Hepatic stellate cell (primary cell): ENCODE measurements at places on chromosomes 6 and 20.
A peak's percentile ranks its signal among the peaks of the same experiment; 100 is the strongest.

- no peak for DNase-seq
Measured at GRCh38 chr20:59772931-59773913, 160.2 kb downstream of the SYCP2 start.

DNA sequence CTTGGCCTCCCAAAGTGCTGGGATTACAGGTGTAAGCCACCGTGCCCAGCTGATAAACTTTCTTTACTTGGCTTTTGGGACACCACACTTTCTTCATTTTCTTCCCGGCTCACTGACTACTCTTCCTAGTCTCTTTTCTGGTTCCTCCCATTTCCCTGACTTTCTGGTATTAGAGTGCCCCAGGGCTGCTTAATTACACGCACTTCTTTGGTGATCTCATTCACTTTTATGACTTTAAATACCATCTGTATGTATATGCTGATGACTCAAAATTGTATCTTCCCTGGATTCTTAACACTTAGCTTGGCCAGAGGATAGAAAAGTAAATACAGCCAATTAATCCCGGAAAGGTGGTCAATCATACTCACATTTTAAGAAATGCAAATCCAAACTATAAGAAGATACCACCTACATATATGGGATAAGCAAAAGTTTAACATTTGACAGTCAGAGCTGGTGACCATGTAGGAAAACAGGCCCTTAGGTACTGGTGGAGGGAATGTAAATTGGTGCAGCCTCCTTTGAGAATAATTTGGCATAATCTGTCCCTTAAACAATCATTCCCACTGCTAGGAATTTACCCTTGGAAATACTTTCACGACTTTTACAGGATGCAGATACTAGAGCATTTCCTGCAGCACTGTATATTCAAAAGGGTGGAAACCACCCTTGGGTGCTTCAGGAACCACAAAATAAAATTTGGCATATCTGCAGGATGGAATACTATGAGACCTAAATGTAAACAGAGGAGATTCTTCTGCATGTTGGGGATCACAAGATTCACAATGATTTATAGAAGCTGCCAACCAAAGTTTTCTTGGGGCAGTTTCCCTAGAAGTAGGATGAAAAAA, 9.4 kb upstream of the NANP start:
- DNase-seq, result no peak

DNA sequence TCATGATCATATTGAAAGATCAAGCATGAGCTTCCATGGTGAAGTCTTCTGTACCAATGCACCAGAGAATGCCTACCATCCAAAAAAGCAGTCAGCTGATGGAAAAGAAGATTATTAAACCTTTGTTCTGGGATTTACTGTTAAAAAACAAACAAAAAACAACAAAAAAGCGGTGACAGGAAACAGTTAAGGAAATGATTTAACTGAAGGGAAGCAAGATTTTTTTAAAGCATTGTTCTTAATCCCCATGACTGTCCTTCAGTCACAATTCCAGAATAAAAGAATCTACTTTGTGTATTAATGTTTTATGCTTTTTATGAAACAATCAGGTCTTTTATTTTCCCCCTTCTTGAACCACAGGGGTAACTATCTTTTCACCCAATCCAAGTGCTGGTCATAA, 23.9 kb downstream of the FAM162B start:
- DNase-seq, result no peak

- no peak for DNase-seq
Measured at GRCh38 chr6:112203577-112204349, 50.6 kb downstream of the LAMA4 start.

- DNase-seq, result no peak
Measured at GRCh38 chr6:15626878-15627674, 35.8 kb downstream of the DTNBP1 start.

GRCh38 chr20:8571611-8572010, 439.5 kb downstream of the PLCB1 start:
- DNase-seq, result no peak

GRCh38 chr6:136950436-136951126, 28.5 kb downstream of the SLC35D3 start:
- no peak for DNase-seq

DNA sequence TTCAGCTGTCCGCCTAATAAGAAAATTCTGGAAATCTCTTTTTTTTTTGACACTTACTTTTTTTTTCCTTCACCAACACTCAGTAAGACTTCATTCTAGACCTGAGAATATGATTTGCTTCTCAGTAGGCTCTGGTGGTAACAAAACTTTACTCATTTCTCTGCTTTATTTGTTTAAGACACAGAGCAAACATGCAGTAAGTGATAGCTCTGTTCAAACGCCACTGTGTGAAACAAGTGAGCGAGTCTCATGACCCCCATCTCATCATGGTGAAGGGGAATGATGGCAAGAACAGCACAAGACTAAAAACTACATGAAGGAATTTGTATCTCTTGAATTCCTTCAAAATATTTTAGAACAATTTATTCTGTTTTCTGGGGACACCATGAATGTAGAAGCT, 541.6 kb upstream of the POU3F2 start:
- DNase-seq, result no peak

DNA sequence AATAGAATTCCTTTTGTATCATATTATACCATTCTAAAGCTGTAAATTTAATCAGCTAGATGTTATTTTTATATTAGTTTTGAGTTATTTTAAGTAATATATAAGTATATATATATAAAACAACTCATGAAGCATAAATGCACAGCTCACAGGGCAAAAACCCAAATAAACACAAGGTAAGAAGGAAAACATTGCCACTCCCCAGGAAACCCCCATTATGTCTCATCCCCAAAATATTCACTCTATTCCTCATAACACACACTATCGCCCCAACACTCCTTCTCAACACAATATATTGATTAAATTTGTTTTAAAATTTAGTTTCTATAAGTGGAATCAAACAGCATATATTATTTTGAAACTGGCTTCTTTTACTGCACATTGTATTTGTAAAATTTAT, 98.6 kb upstream of the FAM83B start:
- DNase-seq, result no peak

DNA sequence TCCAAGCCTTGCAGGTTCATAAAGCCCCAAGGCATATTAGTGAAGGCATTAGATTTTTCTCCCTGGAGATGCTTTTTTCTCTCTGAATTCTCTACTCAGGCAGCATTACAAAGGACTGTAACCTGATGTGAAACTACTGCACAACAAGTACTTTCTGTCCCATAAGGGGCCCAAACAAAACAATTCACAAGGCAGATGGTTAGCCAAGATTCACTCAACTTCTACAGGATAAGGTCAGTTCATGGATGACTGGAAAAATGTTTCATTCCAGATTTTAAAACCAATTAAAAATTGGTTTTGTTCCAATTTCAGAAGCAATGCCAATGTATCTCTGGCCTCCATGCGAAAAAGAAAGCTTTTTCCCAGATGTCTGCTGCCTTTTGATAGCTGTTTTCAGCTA, 181.8 kb downstream of the KHDC1L start:
- no peak for DNase-seq

DNA sequence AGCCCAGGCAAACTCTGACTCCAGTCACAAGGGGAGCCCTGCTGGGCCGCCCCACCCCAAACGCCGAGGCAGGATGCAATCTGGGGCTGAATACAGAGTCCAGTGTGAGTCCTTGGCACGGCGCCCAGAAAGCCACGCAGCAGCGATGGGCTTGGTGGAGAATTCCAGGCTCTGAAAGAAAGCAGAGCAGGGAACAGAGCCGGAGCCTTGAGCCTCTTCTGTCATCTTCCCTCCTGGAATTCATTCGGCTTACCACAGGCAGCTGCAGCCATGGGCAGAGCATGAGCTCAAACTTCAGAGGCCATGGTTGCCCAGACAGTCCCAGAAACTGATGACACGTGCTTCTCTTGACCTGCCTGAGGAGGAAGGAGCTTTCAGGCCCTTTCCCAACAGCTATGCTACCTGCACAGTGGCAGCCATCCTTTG, 441.1 kb upstream of the JARID2 start:
- peak; percentile 83 for DNase-seq

DNA sequence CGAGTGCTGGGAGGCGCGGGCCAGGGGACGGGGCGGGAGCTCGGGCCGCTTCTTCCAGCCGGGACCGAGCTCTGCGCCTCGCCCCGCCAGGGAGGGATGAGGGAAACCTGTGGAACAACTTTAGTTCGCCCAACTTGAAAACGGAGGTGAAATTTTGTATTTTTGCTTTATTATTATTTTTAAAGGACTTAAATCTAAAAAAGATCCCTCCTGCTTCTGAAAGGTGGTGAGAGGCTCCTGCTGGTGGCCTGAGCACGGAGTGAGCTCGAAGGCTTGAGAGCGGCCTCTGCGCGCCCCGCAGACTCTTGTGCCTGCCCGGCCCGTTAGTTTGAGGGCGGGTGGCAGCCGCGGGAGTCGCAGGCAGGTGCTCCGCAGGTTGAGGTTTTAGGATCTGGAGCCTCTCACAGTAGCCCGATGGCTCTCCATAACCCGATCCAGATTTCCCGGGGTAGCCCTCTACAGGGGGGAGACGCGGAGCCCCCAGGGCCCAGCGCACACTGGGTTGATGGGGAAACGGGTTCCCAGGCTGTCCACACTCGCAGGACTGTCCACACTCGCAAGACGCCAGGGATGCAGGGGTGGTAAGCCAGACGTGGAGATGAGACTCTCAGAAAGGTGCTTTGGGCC, 46.2 kb upstream of the SUPT3H start:
- no peak for DNase-seq

GRCh38 chr20:44730441-44730840, 15.2 kb upstream of the KCNK15 start:
- no peak for DNase-seq

- no peak for DNase-seq
Measured at GRCh38 chr20:63553933-63554290, at the start of gene FNDC11. TSS of gene FNDC11 (plus strand) at chr20:63554159. CDS start at chr20:63555664, 1,505 bp downstream.

DNA sequence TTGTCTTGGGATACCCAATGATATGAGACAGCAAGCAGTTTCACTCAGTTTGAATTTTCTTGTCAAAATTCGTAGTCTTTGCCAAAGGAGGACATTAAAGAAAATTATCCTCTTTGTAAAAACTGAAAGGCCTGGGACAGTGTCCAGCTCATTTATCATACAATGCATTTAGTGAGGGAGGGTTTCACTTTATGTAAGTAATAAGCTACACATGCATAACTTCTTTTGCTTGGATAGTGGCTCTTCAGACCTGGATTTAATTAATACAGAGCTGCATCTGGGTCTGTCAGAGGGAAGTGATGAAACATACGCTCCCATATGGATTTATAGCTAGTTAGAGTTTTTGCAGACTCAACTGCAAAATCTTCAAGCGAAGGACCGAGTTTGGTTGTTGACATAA, 175.6 kb downstream of the PHACTR1 start:
- DNase-seq, result no peak

DNA sequence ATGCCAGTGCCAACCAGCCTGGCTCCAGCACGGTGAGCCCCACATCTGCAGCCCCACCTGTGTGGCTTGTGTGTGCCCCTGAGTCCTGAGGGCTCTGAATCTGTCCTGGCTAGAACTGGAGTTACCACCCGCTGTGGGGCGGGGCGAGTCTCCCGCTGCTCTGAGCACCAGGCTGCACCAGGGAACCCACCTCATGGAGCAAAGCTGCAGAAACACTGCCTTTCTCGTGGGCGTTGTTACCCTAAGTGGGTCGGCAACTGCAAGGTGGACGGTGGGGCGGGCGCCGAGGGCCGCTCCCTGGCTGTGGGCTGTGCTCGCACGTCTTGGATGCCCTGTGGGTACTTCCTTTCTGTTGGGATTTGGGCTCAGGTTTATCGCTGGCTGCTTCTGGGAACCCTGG, 12.7 kb upstream of the ZBTB46 start:
- DNase-seq, result no peak

- peak; percentile 59 for DNase-seq
Measured at GRCh38 chr6:138590796-138591709, 91.8 kb upstream of the NHSL1 start.

- no peak for DNase-seq
Measured at GRCh38 chr20:45039475-45039820, 61.5 kb downstream of the KCNS1 start.

- no peak for DNase-seq
Measured at GRCh38 chr6:83891586-83891985, 32.1 kb downstream of the CYB5R4 start.

DNA sequence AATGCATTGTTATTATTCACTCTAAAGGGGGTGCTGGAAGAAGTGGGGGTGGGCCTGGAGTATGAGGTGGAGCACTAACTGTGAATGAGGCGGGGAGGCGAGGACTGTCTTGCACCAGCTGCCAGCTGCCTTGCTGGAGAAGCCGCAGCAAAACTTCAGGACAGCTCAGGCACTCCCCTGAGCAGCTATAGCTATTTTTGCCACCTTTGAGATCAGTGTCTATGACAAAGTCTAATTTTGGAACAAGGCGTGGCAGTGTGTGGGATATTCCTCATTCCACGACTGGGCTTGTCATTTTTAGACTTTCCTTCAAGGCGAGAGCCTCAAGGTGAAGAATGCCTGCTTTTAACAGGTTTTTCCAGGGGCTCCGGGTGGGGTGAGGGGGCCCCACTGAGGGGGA, 143.8 kb downstream of the DOK5 start:
- DNase-seq, result no peak

DNA sequence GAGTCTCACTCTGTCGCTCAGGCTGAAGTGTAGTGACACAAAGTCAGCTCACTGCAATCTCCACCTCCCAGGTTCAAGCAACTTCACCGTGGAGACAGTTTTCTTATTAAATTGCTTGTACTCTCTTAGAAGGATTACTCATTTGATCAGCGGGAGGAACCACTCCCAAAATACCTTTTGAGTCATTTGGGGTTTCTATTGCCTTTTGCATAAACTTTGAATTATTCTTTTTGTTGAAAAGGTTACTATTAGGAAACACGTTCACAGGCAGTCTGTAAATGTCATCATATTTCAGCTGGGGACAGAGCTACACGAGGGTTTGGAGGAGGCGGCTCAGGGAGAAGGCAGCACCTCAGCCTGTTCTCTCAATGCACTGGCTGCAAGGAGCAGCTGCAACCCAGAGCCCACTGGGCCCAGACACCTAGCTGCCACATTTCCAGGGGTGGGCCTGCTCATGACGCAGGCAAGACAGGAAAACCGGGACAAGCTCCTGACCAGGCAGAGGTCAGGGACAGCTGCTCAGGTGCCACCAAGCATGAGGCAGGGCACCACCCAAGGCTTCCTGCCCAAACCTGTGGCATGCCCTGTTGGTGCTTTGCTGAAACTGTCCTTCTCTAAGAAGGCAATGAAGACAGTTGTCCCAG, 205.9 kb downstream of the BMP7 start:
- no peak for DNase-seq

DNA sequence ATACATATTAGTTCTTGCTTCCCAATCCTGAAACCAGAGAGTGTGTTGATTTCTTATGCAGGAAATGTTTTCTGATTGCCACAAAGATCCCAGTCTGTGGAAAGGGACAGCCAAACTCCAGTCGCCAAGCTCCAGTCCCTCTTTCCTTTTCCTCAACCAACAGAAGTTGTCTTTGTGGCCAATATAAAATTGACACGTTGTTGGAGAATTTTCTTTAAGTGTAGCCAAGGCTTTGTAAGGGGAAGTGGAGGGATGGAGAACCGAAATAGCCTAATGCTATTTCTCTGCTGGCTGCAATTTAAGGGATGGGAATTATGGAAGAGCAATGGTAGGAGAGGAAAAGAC, 5.4 kb downstream of the ADGRB3 start:
- DNase-seq, result no peak

GRCh38 chr20:57871237-57871632, 161.4 kb upstream of the PMEPA1 start:
- no peak for DNase-seq
